ENCODE measurements at places on chromosomes 11 and 22.

DNA sequence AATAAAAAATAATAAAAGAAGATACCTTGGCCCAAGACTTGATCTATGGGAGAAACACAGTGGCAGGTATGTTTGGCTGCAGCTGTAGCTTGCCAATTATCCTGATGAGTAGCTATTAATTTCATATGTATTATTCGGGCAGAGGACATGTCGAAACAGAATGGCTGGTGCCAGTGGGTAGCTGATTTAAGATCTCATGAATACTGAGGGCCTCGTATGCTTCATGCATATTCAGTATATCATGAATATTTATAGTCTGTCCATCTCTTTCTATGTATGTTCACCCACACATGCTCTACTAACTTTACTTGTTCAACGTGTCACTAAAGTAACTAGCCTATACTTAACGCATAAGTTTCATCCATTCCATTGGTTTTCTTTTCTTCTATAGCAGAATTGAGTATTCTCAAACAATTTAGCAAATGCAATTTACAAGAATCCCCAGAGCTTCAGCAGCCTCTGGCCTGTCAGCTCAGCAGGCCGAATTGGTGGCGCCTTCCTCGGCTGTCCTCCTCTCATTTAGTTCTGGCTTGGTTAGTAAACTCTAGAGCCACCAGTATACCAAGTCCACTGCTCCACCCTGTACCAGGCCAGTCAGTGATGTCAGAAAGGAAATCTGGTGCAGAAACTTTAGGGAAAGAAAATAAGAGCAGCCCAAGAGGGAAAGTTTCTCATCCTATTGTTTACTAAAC is 17.9 kb downstream of the ART5 start:
- DNase-seq, result no peak

GRCh38 chr22:35917651-35918050 is 111.0 kb downstream of the RBFOX2 start:
- no peak for DNase-seq

GRCh38 chr11:119530509-119530908 is 107.5 kb upstream of the THY1 start:
- no peak for DNase-seq

DNA sequence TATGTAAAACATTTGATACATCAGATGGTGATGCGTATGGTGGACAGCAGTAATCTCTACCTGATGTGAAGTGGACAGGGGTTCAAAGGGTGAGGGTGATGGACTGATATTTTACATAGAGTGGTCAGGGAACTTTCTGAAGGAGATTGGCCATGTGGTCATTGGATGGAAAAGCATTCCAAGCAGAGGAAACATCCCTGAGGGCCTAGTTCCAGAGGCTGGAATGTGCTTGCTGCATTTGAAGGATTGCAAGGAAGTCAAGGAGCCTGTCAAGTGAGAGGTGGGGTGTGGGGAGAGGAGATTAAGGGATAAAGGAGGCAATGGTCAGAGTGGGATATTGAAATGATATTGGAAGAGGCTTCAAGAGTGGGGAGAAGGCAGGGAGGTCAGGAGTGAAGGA is 151.9 kb upstream of the NTM start:
- no peak for DNase-seq

- DNase-seq, result no peak
Observed at GRCh38 chr11:116793772-116794097, 2.1 kb upstream of the APOA5 start.

GRCh38 chr11:45730014-45730413 is 64.6 kb upstream of the CHST1 start:
- no peak for DNase-seq

- no peak for DNase-seq
Observed at GRCh38 chr11:83721263-83721662, 435.1 kb upstream of the CCDC90B start.

DNA sequence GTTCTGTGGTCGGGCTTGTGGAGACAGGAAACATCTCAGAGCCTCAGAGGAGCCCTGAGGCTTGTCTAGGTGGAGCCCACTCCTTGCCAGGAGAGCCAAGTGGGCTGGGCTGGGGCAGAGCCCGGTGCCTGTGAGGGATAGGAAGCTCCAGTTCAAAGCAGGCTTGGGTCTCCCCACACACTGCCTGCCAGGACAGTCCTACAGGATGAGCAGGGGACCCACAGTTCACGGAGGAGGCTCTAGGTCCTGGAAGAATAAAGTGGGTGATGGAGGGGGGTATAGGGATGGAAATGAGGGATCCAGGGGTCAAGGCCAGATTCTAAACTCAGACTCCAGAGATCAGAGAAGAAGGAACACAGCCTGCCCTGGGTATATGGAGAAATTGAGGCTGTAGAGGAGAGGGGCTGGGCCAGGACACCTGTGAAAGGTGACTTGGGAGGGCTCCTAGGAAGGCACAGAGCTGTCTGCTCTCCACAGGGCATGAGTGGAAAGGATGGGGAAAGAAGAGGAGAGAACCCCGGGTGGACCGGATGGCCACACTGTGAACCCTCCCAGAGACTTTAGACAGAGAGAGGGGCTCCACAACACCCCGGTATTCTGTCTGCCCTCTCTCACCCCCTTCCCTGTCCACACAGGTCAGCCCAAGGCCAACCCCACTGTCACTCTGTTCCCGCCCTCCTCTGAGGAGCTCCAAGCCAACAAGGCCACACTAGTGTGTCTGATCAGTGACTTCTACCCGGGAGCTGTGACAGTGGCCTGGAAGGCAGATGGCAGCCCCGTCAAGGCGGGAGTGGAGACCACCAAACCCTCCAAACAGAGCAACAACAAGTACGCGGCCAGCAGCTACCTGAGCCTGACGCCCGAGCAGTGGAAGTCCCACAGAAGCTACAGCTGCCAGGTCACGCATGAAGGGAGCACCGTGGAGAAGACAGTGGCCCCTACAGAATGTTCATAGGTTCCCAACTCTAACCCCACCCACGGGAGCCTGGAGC is 7.4 kb downstream of the IGLL5 start:
- DNase-seq, result no peak

- no peak for DNase-seq
Observed at GRCh38 chr11:46603704-46604308, 10.0 kb upstream of the AMBRA1 start.

DNA sequence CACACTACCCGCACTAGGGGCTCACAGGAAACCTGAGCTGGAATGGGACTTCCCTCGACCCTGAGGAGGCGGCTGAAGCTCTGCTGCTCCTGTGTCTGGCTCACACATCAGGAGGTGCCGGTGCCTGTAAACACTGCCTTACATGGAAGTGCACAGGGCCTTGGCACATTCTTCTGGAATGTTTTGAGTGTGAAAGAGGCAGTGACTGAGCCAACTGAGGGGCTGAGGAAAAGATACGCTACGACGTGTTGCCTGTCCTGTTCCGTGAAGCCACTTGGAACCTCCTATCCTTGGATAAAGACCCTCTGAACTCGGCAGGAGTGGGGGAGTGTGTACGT is 10.5 kb downstream of the TXN2 start:
- DNase-seq, result no peak

- peak; percentile 74 for DNase-seq
Observed at GRCh38 chr11:12827929-12828812, 153.9 kb downstream of the TEAD1 start.

DNA sequence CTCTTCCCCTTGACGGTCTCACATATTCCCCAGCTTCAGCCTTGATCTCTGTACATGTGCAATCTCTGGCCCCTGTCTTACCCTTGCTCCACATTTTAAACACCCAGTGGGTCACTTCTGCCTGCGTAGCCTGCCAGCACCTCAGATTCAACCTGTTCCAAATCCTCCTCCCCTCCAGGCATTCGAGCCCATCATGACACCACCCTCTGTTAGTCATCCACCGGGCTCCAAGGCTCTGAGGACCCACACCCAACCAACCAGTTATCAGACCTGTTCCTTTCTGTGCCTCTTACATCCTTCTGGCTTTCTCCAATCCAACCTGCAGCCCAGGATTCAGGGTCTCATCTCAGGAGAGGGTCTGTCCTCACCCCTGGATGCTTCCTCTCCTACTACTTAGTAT is 119.8 kb upstream of the TBCEL start:
- no peak for DNase-seq

DNA sequence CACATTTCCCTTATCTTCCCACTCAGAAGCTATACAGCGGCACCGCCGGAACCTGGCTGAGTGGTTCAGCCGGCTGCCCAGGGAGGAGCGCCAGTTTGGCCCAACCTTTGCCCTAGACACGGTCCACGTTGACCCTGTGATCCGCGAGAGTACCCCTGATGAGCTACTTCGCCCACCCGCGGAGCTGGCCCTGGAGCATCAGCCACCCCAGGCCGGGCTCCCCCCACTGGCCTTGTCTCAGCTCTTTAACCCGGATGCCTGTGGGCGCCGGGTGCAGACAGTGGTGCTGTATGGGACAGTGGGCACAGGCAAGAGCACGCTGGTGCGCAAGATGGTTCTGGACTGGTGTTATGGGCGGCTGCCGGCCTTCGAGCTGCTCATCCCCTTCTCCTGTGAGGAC is 4.9 kb downstream of the NLRX1 start:
- no peak for DNase-seq

GRCh38 chr22:40654522-40655167 is 18.1 kb upstream of the MRTFA start:
- peak; percentile 90 for DNase-seq

DNA sequence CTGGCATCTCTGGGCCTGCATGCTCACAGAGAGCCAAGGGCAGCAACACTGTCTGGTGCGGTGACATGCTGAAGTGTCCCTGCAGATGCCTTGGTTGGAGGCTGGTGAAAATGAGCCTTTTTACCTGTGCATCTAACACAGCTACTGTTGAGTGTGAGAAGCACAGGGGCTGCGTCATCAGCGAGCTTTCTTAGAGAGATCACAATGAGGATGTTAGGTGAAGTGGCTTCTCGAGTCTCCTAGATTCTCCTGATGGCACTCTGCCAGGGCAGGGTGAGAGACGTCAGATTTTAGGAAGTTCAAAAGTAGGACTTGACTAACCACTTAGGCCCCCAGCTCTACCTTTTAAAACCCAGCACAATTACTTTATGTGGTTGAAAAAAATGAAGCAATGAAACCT is 3.6 kb upstream of the SLC15A3 start:
- DNase-seq, result no peak

GRCh38 chr11:111840143-111840542 is 31.2 kb downstream of the ALG9 start:
- no peak for DNase-seq

DNA sequence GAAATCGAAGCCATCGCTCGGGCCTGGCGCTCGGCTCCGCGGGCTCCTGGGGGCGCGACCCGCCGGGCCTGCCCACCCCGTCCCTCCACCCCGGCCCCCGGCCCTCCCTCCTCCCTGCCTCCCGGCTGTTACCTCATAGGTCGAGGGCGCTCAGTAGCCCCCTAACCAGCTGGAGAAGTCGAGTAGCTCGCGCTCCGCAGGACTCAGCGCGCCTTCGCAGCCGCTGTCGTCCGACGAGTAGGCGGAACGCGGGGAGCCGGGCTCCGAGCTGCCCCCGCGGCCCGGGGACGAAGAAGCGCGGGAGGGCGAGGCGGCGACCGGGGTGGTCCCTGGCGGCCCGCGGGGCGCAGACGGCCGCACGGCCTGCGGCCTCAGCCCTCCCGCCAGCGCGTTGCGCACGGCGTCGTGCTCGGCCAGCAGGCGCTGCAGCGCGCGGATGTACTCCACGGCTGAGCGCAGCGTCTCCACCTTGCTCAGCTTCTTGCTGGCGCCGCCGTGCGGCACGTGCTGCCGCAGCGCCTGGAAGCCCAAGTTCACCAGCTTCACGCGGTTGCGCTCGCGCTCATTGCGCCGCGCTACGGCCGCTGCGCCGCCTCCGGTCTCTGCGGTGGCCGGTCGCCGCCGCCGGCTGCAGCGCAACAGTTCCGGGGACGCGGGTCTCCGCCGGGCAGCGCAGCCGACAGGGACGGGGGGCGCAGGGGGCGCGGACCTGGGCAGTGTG is 627 bp downstream of the ASCL2 start:
- DNase-seq, result peak; percentile 76

DNA sequence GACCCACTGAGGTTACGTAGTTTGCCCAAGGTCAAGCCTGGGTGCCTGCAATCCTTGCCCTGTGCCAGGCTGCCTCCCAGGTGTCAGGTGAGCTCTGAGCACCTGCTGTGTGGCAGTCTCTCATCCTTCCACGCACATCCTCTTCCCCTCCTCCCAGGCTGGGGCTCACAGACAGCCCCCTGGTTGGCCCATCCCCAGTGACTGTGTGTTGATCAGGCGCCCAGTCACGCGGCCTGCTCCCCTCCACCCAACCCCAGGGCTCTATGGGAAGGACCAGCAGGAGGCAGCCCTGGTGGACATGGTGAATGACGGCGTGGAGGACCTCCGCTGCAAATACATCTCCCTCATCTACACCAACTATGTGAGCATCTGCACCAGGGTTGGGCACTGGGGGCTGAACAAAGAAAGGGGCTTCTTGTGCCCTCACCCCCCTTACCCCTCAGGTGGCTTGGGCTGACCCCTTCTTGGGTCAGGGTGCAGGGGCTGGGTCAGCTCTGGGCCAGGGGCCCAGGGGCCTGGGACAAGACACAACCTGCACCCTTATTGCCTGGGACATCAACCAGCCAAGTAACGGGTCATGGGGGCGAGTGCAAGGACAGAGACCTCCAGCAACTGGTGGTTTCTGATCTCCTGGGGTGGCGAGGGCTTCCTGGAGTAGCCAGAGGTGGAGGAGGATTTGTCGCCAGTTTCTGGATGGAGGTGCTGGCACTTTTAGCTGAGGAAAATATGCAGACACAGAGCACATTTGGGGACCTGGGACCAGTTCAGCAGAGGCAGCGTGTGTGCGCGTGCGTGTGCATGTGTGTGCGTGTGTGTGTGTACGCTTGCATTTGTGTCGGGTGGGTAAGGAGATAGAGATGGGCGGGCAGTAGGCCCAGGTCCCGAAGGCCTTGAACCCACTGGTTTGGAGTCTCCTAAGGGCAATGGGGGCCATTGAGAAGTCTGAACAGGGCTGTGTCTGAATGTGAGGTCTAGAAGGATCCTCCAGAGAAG is 1.6 kb downstream of the GSTP1 start:
- DNase-seq, result no peak

- no peak for DNase-seq
Observed at GRCh38 chr11:9643751-9644150, 20.1 kb upstream of the SWAP70 start.

GRCh38 chr11:117940736-117941135 is 11.5 kb upstream of the TMPRSS13 start:
- no peak for DNase-seq

DNA sequence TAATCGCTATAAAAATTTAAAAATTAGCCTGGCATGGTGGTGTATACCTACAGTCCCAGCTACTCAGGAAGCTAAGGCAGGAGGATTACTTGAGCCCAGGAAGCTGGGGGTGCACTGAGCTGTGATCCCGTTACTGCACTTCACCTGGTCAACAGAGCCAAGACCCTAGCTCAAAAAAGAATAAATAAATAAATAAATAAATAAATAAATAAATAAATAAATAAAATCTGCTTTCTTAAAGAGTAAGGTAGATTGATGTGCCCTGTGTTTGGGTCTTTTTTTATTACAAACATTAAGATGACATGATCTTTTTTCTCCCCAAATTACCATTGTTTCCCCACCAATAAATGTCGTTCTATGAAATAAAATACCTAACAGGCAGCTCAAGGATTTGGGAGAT is 114.3 kb upstream of the APOA1 start:
- DNase-seq, result no peak

GRCh38 chr22:40247976-40248375 is 70.3 kb downstream of the TNRC6B start:
- no peak for DNase-seq

- DNase-seq, result no peak
Observed at GRCh38 chr11:22163394-22163797, 29.5 kb upstream of the ANO5 start.

Data from right hindlimb (tissue), 1 donor.